ENCODE measurements at places on chromosomes 1 and 21.

DNA sequence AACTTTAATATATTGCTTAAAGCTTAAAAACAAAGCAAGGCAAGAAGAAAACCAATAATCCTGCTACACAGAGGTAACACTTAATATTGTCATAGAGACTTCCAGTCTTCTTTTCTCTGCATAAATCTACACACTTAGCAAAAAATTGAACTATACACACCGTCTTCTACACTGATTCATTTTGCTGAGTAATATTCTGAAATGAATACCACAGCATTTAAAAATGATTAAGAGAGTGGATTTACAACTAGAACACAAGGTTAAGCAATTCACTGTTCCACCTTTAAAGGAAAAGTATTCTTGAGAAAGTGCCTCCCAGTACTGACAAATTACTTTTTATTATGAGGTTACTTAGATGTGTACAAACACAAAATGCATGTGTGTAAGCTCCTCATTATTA, 22.2 kb upstream of the ITPKB start:
- no peak for DNase-seq

- DNase-seq, result no peak
Measured at GRCh38 chr1:37599940-37600339, 4.2 kb upstream of the GNL2 start.

DNA sequence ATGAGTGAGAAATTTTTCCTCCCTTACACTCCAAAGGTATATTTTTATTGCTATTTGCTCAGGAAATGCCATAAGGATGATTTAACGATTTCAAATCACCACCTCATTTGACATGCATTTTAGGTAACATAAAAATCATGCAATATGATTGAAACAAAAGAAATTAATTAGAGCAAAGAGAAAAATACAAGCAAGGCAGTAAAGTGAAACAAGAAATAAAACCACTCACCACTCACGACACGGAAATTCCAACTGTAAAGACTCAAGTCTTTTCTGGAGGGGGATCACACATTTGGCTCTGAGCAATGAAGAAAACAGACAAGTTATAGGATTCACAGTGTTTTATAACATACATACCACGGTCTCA, 86.8 kb upstream of the ARHGAP29 start:
- no peak for DNase-seq

DNA sequence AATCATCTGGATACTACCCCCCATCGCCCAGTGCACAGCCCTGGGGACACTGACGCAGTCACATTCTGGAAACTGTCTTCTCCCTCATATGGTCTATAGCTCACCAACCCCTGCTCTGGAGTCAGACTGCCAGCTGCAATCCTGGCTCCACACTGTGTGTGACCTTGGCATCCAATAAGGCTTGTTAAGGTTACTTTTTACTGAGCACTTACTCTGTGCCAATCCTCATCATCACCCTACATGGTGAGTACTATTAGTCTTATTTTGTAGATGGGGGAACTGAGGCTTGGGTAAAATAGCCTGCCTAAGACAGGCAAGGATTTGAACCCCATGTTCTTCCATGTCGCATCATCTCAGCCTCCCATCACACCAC, 34.9 kb downstream of the AHDC1 start:
- DNase-seq, result peak; percentile 21

- DNase-seq, result peak; percentile 25
Measured at GRCh38 chr1:202192770-202193613, 607 bp upstream of the LGR6 start.
